Stomach (tissue), 19 donors: ENCODE measurements at places on chromosomes 13 and 19. TPM values are rescaled to one million over a fixed set of nuclear protein-coding genes. Genes with fewer than 3 reads are reported as not detected.

The PCP2 gene
- not detected for total RNA-seq

The CEACAM16 gene
- not detected for total RNA-seq

The KCTD12 gene
- total RNA-seq, result 115 TPM

The KLK13 gene
- total RNA-seq, result not detected

The SIPA1L3 gene
- total RNA-seq, result 24.1 TPM

The SIGLEC10 gene
- 21.4 TPM for total RNA-seq

GRCh38 chr13:21483748-21484147 lies 24.6 kb upstream of the ZDHHC20 start:
- H3K4me3 ChIP-seq, result no peak overlapping the region
- H3K27ac ChIP-seq, result no peak overlapping the region
- H3K4me1 ChIP-seq, result peaks cover 9% of the 10 kb centered on the region

DNA sequence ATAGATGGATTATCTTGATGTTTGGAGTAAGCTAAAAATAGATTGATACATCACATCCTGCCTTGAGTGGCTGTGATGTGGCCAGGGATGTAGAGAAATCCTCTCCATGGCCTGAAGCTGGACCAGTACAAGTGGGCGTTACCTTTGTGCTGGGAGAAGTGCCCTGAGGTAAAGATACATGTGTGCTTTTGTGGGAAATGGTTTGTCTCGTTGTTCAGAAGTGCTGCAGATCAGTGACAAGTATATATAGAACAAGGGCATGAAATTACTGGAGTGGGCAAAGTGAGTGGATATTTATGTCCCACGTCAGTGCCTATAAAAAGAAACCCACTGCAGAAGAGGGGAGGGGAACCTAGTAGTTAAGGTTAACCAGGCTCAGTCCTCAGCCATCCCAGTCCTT lies 12.2 kb upstream of the ZNF304 start:
- H3K36me3 ChIP-seq, result peaks cover 4% of the 10 kb centered on the region
- no peaks in the 10 kb centered on the region for H3K27me3 ChIP-seq
- H3K27ac ChIP-seq, result peak overlapping the region; percentile 46
- H3K4me3 ChIP-seq, result no peak overlapping the region
- no peak for DNase-seq

GRCh38 chr13:75492389-75492788 lies 10.4 kb upstream of the TBC1D4 start:
- peaks cover 13% of the 10 kb centered on the region for H3K4me1 ChIP-seq
- H3K27ac ChIP-seq, result no peak overlapping the region
- no peak for DNase-seq
- no peaks in the 10 kb centered on the region for H3K27me3 ChIP-seq
- H3K36me3 ChIP-seq, result no peaks in the 10 kb centered on the region
- no peak overlapping the region for H3K4me3 ChIP-seq

DNA sequence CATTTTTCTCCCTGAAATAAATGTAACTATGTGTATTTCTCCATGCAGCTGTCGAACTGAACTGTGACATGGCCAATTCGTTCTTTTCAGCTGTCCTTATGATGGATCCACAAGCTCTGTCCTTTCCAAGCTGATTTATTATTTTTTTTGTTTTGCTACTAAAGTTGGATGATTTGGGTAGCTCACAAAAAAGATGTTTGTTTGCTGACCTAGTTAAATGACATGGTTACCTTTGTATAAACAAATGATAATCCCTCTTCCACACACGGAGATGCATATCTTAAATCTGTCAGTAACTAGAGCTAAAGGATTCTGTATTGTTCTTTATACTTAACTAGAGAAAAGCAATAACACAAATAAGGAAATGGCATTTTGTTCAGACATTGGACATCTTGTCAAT lies 884.3 kb upstream of the PCDH20 start:
- no peak for DNase-seq
- H3K27me3 ChIP-seq, result no peaks in the 10 kb centered on the region
- no peaks in the 10 kb centered on the region for H3K4me1 ChIP-seq
- H3K27ac ChIP-seq, result no peak overlapping the region

GRCh38 chr13:111209613-111210012 lies 94.5 kb downstream of the ARHGEF7 start:
- H3K27me3 ChIP-seq, result no peaks in the 10 kb centered on the region
- no peak overlapping the region for H3K4me3 ChIP-seq
- peaks cover 8% of the 10 kb centered on the region for H3K4me1 ChIP-seq
- H3K36me3 ChIP-seq, result no peaks in the 10 kb centered on the region
- no peak overlapping the region for H3K27ac ChIP-seq

GRCh38 chr13:26978081-26978860 lies 193.3 kb downstream of the USP12 start:
- no peak for DNase-seq
- no peaks in the 10 kb centered on the region for H3K27me3 ChIP-seq
- H3K27ac ChIP-seq, result no peak overlapping the region
- peaks cover 7% of the 10 kb centered on the region for H3K4me1 ChIP-seq
- H3K36me3 ChIP-seq, result no peaks in the 10 kb centered on the region

DNA sequence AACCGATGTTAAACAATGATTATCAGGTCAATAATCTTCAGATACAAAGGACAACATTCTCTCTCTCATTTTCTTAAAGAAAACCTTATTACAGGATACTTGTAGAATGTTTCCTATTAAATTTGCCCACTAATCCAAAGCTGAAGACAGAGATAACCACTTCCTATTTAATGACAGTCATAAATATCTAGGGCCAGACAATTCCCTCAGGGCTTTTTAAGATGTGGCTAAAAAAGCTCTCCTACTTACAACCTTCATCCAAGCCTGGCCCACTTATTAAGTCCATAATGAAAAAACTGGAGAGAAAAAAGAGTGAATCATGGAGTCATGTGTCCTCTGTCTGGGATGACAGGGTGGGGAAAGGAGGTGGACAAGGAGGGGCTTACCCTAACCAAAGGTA lies 235.9 kb downstream of the KLF12 start:
- DNase-seq, result no peak
- H3K36me3 ChIP-seq, result no peaks in the 10 kb centered on the region
- H3K4me1 ChIP-seq, result no peaks in the 10 kb centered on the region
- H3K27ac ChIP-seq, result no peak overlapping the region
- no peak overlapping the region for H3K4me3 ChIP-seq

DNA sequence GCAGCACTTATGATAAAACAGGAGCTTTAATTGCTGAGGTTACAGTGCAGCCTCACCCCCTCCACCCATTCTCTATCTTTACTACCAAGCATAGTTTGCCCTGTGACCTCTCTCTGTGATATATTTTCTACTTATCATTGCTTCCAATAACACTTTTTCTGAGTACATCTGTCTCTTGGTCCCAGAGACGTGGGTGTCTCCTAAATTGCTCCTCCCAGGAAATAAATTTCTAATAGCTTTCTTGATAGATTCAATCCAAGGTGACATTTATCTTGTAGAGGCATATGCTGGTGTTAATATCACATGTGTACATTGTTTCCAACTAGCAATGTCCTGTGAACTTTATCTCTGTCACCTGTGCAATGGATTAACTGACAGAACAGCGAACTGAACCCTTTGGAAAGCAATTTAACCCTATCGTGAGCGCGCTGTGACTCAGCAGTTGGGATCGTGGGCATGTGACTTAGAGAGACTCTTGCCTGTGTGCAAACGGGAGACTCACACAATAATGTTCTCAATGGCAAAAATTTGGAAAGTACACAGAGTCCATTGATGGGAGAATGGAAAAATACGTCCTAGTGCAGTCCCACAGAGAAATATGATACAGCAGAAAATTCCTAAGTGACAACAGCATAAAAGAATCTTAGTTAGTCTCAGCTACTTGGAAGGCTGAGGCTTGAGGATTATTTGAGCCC lies 7.0 kb upstream of the MAP2K2 start:
- DNase-seq, result no peak
- H3K4me1 ChIP-seq, result no peaks in the 10 kb centered on the region
- H3K27me3 ChIP-seq, result no peaks in the 10 kb centered on the region
- H3K27ac ChIP-seq, result no peak overlapping the region
- H3K36me3 ChIP-seq, result no peaks in the 10 kb centered on the region

DNA sequence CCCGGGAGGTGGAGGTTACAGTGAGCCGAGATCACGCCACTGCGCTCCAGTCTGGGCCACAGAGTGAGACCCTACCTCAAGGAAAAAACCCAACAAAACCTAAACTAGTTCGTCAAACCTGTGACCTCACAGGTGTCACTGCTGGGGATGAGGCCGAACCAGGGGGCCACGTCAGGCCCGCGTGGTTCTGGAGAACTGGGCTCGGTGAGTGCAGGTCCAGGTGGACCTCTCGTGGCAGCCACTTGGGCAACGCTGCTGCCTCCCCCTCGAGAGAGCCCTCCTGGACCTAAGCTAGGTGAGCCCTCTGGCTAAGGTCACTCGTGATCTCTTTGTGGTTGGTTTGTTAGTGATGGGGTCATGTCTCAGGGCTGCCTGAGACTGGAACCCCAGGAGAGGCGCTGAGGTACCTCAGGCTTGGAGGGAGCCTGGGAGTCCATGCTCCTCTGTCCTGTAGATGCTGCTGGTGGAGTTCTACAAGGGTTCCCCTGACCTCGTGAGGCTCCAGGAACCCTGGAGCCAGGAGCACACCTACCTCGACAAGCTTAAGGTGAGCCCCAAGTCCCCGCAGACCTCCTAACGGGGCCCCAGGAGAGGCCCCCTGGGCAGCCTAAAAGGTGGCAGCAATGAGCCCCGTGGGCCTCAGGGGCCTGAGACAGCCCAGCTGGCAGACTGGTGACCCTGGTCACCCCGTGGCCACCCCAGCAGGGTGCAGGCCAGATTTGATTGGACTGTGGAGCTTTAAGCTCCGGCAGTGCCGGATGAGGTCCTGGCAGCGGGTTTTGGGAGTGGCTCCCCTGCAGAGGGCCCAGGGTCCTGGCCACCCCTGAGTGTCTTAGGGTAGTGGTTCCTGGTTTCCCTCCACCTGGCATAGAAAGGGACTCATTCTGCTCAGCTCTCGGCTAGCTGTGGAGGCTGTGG lies 15.6 kb downstream of the MPND start:
- no peak for DNase-seq
- no peak overlapping the region for H3K27ac ChIP-seq
- no peaks in the 10 kb centered on the region for H3K4me1 ChIP-seq
- H3K4me3 ChIP-seq, result no peak overlapping the region

DNA sequence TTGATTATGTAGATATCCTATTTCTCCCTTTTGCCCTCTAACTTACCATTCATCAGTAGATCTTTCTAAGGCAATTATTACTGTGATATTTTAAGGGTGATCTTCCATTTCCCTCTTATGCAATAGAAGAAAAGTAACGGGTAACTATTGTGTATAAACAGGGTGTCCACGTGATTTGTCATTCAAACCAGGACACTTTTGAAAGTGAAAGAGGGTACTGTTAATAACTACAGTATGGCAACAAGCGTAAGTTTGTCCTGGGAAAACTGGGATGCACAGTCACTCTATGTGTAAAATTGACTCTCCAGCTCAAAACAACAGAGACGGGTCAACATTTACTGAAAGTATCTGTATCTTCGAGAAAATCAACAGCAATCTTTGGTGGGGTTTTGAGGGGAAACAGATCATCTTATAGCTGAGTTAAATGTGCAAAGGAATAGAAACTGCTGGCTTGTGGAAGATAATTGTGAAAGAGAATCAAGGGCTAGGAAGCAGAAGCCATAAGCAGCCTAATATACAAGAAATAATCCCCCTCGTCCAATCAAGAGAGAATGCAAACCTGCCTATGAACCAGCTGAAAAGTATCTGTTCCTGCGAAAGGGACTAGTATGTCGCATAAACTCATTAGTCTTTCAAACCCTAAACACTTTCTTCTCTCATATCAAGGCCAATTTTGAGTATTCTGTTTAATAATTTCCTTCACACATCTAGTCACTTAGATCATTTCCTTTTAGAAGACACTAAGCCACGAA lies 126.7 kb downstream of the FOXO1 start:
- no peaks in the 10 kb centered on the region for H3K27me3 ChIP-seq
- H3K4me1 ChIP-seq, result peaks cover 20% of the 10 kb centered on the region
- no peak overlapping the region for H3K27ac ChIP-seq
- DNase-seq, result no peak

DNA sequence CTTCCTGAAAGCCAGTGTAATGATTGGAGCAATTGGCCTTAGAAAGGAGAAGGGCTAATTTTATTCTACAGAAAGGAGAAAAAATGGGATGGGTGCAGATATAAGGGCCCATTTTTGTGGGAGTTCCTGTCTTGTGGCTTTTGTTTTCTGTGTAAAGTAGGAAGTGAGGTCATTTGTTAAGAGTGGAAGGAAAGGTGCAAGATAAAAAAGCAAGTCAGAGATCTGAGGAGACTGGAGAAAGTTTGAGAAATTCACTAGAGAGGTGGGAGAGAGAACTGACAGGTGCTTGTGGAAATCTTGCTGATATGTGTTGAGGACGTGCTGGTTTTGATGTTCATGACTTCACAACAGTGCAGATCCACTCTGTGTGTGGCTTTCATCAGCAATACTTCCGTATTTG lies 349.4 kb downstream of the DLEU7 start:
- H3K36me3 ChIP-seq, result no peaks in the 10 kb centered on the region
- no peaks in the 10 kb centered on the region for H3K4me1 ChIP-seq
- DNase-seq, result no peak

DNA sequence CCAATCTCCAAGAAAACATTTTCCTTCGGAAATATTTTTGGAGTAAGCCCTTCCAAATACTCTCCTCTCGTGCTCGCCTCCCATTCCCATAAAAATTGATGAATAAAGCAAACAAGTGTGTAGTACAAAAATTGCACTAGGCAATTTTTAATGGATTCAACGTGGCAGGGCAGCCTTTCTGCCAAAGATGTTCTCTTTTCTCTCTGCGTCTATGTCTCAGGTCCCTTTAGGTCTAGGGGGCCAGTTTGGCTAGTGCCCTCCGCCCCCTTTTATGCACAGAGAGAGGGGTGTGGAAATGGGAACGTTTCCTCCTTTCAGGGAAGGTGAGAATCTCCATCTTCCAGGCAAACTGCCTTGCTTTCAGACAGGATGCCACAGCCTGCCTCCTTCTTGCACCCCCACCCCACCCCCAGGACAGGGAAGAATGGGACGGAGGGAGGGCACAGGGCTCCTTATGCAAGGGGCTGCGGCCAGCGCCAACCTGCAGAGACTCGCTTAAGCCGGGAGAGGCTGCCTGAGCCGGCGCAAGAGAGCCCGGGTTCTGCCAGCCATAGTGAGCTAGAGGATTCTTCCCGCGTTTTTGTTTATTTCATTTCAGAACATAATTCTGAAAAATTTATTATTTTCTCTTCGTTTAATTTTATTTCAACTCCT lies 2.7 kb upstream of the ZIC2 start:
- H3K4me1 ChIP-seq, result peaks cover 48% of the 10 kb centered on the region
- H3K36me3 ChIP-seq, result no peaks in the 10 kb centered on the region
- peaks cover 100% of the 10 kb centered on the region for H3K27me3 ChIP-seq
- H3K27ac ChIP-seq, result no peak overlapping the region
